T1000 (cell line): ENCODE measurements at places on chromosomes 12 and 14.

- DNase-seq, result no peak
Observed at GRCh38 chr14:82587226-82587625, 1053.6 kb upstream of the SEL1L start.

GRCh38 chr14:100291305-100292075 is 14.8 kb downstream of the SLC25A29 start:
- no peak for DNase-seq

DNA sequence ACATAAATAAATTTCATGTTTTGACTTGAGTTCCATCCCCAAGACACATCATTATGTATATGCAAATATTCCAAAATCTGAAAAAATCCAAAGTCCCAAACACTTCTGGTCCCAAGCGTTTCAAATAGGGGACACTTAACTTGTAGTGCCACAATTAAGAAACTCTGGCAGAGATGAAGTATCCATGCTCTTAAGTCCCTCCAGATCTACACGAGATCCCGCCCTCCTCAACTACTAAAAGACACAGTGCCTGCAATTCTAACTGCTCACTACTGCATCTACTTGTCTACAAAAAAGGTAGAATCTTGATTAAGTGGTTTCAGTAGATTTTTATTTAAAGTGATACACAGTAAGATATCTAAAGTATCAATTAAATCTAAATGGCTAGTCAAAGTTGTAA is 97.0 kb downstream of the MED13L start:
- no peak for DNase-seq

GRCh38 chr14:74207943-74208342 is 31.3 kb upstream of the VSX2 start:
- no peak for DNase-seq

DNA sequence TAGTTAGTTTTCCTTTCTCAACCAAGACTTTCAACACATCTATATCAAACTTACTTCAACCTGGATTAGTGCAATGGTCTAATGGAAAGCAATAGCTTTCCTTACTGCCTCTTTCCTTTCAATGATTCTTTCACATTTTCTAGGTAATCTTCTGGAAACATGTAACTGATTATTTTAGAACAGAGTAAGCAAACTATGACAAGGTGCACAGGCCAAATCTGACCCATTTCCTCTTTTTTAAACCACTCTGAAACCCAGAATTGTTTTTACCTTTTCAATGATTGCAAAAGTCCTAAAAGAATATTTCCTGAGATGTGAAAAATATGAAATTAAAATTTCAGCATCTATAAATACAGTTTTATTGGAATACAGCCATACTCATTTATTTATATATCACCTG is 81.6 kb upstream of the TMTC2 start:
- no peak for DNase-seq

GRCh38 chr12:69091442-69092017 is 147.8 kb upstream of the CPSF6 start:
- DNase-seq, result no peak
